ENCODE measurements at places on chromosomes 6 and 20.

GRCh38 chr20:58212636-58213035 lies 15.8 kb downstream of the ANKRD60 start:
- no peak for DNase-seq

DNA sequence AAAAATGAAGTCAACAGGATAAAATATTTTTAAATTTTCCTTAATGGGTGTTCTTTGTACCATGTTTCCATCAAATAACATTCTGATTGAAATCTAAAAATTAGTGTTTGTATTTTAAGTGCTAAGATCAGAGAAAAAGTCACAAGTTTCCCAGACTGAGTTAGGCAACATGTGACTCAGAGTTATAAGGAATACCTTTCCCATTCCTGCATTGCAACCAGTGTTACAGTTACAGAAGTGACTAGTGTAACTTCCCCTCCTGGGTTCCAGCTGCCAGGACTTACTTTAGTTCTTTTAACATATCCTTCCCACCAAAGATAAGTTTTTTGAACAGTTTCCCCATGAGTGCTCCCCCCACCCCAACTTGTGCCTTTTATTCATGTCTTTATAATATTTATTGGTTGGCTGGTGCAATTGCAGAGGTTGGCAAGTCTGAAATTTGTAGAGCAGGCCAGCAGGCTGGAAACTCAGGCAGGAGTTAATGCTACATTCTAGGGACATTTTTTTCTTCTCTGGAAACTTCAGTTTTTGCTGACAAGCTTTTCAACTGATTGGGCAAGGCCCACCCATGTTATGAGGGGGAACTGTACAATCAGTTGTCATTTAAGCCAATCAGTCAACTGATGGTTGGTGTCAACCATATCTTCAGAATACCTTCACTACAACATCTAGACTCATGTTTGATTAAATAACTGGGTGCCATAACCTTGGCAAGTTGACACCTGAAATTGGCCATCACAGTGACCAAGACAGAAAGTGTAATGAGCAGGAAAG lies 22.9 kb upstream of the ESR1 start:
- DNase-seq: no peak

DNA sequence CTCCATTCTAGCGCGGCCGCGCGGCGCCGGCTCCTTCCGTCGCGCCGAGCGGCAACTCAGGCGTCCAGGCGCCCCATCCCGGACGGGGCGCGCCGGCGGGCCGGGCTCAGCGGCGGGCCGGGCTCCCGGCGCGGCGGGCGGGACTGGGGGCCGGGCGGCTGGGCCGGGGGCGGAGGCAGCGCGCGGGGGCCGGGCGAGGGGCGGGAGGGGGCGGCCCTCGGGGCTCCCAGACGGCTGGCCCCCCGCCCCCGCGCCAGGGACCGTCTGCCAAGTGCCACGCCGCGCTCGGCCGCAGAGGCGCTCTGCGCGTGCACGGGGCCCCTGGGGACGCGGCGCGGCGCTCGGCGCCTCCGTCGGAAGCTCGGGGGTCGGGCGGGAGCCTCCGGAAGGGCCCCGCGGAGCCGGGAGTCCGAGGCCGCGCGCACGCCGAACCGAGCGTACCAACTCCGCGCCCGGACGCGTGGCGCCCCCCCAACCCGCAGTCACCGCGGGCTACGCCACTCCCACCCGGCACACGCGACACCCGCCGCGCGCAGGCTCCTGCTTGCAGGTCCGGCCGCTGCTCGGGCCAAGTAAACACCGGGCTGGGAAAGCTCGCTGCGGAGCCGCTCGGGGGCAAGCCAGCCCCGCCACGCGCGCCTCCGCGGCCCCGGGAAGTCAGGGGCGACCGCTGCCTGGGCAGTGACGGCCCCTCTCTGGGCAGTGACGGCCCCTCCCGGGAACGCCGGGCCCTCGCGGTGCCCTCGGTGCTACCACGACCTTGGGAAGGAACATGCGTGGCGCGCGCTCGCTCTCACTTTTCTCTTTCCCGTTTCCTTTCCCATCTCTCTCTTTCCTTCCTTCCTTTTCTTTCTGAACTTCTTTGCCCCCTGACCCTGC lies at the start of gene PREX1:
TSS of gene PREX1 (minus strand) at position 145 of the 879 bp plus-strand sequence. CDS start at position 6, 139 bp downstream.
- peak; percentile 96 for DNase-seq

DNA sequence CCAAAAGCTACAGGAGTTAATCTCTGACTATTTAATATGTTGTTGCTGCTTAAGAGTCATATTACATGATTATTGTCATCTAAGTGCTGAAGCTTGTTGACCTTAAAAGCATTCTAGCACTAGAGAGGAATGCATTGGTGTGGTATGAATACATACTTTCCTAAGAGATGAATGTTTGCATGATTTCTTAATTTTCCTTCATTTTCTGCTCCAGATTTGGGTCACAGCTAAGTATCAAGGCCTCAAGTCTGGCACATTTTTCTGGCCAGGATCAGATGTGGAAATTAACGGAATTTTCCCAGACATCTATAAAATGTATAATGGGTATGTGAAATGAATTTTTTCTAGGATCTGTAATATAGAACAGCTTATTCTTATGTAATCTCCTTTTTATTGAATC lies 53.6 kb downstream of the ENPP1 start:
- DNase-seq: no peak

DNA sequence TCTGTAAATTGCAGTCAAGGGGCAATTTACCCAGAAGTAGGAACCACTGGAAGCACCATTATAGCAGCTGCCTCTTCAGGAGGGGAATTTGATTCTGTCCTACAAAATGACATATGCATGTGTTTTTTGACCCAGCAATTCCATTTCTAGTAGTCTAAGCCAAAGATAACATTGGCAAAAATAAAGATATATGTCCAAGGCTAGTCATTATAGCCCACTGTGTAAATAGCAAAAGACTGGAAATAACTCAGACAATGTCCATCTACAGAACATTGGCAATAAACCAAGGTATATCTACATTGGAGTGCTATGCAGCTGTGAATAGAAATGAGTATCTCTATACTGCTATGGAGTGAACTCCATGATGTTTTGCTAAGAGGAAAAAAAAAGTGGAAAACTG lies 12.5 kb upstream of the PANK2 start:
- DNase-seq: no peak

DNA sequence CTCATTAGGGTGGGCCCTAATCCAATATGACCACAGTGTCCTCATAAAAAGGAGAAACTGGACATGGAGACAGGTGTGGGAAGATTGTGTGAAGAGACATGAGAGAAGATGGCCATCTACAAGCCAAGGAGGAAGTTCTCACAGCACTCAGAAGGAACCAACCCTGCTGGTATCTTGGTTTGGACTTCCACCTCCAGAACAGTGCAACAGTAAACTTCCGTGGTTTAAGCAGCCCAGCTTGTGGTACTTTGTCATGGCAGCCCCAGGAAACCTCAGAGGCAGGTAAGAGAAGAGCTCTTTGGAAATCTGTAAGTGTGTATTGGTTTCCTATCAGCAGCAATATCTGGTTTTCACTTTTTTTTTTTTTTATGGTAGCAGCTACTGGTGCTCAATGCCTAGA lies 16.5 kb upstream of the CNKSR3 start:
- DNase-seq: no peak

GRCh38 chr6:109170333-109170732 lies 75.0 kb downstream of the CEP57L1 start:
- no peak for DNase-seq

DNA sequence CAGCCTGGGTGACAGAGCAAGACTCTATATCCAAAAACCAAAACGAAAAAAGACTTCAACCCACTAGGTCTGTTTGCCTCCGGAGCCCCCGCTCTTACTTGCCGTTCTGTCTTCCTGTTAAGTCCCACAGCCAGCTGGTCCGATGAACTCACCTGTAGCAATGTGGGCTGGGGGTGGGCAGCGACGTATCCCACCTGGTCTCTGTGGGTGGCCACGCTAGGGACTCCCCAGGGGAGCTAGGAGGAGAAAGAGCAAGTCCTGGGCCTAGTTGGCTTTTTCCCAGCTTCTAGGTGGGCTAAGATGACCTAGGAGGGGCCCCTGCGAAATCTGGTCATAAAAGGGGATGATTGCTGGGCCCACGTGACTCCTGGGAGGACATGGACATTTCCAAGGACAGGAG lies 166.0 kb upstream of the KCNG1 start:
- DNase-seq: no peak

GRCh38 chr6:55088902-55089301 lies 85.4 kb upstream of the HCRTR2 start:
- DNase-seq: no peak

Data from HTR-8/SVneo (cell line).